H4 (cell line): ENCODE measurements at places on chromosomes 11 and 22. TPM values are rescaled to one million over a fixed set of nuclear protein-coding genes. Genes with fewer than 3 reads are reported as not detected.

GRCh38 chr22:19843107-19843856 lies 11.4 kb downstream of the GNB1L start:
- no peak for DNase-seq

DNA sequence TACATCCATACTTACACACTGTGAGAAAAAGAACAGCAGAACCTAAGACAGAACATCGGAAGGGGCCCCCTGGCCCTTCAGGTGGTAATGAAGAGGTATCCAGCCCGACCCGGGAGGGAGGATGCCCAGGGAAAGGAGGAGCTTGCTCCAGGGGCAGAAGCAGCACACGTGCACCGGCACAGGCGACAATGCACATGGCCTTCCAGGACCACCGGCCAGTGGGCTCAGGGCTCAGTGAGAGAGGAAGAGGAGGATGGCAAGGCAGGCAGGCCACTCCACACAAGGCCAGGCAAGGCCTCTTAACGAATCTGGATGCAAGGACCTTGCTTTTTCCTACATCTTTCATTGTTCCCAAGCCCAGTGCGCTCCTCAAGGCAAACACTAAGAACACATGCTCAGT lies 52.6 kb downstream of the MICAL3 start:
- no peak for DNase-seq

DNA sequence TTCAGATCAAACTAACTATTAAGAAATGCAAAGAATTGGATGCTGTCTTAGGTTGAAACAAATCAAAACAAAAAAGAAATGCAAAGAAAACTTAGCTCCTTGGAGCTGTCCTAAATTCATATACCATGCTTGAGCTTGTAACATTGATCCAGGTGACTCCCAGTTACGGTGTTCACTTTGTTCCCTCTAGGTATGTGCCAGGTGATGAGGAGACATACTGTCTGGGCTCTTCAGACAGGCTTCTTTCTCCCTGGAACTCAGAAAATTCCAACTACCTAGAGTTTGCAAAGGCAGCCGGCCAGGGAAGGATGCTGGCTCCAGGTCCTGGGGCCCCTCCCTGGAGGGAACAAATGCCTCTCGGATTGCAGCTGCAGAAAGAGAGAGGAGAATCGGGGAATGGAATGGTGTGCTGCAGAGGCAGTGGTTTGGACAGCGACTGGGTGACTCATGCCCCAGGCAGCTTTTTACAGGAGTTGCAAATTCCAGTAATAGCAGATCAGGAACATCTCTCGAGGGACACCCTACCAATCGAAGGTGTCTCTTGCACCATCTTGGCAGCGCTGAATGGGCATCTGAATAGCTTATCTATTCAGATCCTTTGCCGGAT lies 12.3 kb upstream of the ASPHD2 start:
- peak; percentile 26 for DNase-seq

GRCh38 chr11:68163691-68164090 lies 42.5 kb upstream of the CHKA start:
- no peak for DNase-seq

GRCh38 chr22:47084226-47084625 lies 321.8 kb downstream of the TBC1D22A start:
- no peak for DNase-seq

GRCh38 chr11:77959434-77959833 lies 35.0 kb downstream of the INTS4 start:
- no peak for DNase-seq

GRCh38 chr11:14308114-14308896 lies 50.7 kb downstream of the RRAS2 start:
- peak; percentile 70 for DNase-seq

MSANTD4 gene
- 16.1 and 17.8 TPM in 2 replicates for total RNA-seq

MOGAT2 gene
- not detected in 2 replicates for total RNA-seq

- no peak for DNase-seq
These were observed 111.7 kb downstream of the ADAMTS15 start for GRCh38 chr11:130560000-130560780.

GRCh38 chr11:2699531-2700414 lies at the start of gene KCNQ1OT1:
TSS of gene KCNQ1OT1 (minus strand) at chr11:2699994.
- peak; percentile 97 for DNase-seq

DNA sequence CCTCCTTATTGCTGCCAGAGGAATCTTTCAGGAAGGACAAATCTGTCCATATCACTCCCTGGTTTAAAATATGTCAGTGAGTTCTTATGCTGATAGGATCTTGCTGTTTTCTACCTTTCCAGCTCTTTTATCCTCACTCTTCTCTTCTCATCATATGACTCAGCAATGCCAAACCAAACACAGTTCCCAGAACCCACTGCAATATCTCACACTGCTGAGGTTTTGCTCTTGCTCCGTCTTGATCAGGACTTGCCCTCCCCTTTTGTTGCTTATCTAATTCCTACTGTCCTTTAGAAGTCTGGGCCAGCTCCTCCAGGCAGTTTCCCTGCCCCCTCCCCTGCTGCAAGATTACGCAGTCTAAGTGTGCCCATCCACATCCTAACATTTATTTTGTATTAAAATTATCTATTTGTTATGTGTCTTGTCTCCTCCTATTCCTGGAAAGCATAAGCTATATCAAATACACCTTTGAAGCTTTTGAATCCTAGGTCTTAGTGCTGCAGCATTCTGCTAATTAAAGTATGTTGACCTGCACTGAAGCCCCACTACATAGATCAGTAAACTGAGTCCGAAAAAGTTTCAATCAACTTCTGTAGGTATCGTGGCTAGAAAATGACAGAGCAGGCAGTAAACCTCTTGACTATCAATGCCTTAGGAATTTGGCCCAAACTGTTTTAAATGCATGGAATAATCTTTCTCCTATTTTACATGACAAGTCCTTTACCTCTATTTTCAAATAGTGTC lies 119.2 kb upstream of the C11orf87 start:
- no peak for DNase-seq

DNA sequence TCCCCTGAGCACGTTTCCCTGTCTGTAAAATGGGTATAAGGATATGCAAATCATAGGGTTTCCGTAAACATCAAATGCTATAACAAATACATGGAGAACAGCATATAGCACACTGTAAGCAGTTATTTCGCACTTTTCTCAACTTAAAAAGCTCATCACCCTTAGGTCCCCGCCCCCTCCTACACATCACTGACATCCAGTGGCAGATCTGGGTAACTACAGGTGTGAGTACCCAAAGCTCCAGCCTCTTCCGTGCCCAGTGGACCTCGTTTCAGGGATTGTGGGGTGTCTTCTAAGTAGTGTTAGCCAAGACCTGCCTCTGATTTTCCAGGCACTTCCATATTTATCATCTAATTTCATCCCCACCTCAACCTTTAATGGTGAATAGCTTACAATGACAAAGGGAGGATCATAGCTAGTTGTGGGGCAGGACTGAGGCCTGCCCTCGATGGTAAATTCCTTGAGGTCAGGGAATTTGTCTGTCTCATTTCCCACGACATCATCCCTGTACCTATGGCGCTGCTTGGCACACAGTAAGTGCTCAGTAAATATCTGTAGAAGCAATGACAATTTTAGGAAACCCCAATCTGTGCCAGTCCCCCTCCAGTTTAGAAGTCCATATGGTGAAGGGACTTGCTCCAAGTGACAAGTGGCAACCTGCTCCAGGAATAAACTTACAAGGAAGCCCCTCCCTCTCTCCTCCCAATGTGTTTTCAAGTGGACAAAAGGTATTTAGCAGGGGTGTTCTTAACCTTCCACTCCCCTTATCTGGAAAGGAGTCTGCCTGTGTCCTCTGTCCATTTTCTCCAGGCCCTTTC lies 340.5 kb downstream of the TENM4 start:
- peak; percentile 33 for DNase-seq

GRCh38 chr22:40021401-40022000 lies 26.7 kb downstream of the FAM83F start:
- no peak for DNase-seq

KCNJ4 gene
- total RNA-seq, result 0.60 and 1.1 TPM in 2 replicates

GRCh38 chr11:130299978-130300377 lies 14.7 kb downstream of the ZBTB44 start:
- DNase-seq, result no peak

GRCh38 chr22:26585104-26585790 lies 4.7 kb downstream of the TPST2 start:
- DNase-seq, result peak; percentile 86

C11orf42 gene
- not detected in 2 replicates for total RNA-seq

MIOX gene
- total RNA-seq, result not detected in 2 replicates

DNA sequence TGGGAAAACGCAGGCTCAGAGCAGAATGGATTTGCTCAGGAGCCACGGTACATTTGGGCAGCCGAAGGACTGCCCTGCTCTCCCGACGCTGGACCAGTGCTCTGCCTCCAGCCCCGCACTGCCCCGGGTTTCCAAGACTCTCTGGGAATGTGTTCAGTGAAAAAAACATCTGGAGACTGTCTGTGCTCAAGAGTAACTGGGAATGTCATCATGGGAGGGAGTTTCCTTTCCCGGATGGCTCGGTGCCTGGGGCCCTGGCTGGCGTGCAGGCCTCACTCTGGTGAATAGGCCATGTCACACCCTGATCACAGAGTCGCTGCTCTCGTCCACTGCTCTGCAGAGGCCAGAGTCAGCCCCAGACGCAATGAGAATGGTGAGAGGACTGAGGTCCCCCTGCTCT lies 9.8 kb upstream of the APOL6 start:
- peak; percentile 39 for DNase-seq

PYGM gene
- total RNA-seq, result 0.25 TPM in 1 of 2 replicates, not detected in the other

GRCh38 chr11:113567867-113568544 lies 92.8 kb upstream of the DRD2 start:
- DNase-seq, result no peak

- peak; percentile 82 for DNase-seq
These were observed 63.5 kb upstream of the CAPRIN1 start for GRCh38 chr11:33987975-33988580.

- DNase-seq, result no peak
These were observed 13.8 kb upstream of the IFITM3 start for GRCh38 chr11:334264-334994.

GUCY1A2 gene
- total RNA-seq, result 1.3 and 1.4 TPM in 2 replicates

PKNOX2 gene
- total RNA-seq, result 0.04 and 0.10 TPM in 2 replicates

USP2 gene
- total RNA-seq, result 0.21 and 0.29 TPM in 2 replicates

- no peak for DNase-seq
These were observed at the start of gene MAPK11 for GRCh38 chr22:50269970-50270665. TSS of gene MAPK11 (minus strand) at chr22:50270380. CDS start at chr22:50270292, 88 bp downstream.

GRCh38 chr11:88709567-88709966 lies 356.2 kb downstream of the GRM5 start:
- DNase-seq, result peak; percentile 3

DNA sequence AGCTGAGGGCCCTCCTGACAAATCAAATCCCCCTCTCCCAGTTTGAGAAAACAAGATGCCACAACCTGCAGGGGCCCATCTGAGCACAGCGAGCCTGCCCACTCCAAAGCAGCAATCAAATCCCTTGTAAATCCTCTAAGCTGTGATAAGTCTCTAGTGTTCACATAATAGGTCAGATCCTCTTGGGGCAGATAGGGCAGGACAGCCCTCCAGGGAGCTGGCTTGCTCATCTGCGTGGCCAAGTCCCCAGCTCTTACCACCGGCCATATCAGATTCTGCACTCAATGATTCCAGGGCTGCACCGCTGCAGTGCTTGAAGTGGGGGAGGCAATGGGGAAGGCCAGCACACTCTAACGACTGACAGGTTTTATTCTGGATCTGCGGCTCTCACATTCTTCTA lies 29.6 kb upstream of the FLI1 start:
- DNase-seq, result no peak

DNA sequence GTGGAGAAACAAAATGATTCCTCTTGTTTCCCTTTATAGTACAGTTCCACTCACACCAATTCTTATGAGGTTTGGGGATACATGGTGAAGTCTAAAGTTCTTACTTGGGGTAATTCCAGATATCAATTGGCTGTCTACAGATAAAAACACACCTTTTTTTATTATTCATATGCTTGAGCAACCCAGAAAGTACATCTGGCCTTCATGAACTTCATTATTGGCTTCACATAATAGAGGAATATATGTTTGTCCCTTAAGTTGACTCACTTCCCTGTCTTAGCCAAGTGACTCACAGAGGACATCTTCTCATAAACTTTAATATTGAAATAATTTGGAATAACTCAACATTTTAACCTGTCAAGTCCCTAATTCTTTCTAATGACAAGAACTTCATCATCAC lies 36.3 kb upstream of the SOX6 start:
- no peak for DNase-seq

RHOD gene
- not detected in 2 replicates for total RNA-seq

PLAAT5 gene
- not detected in 2 replicates for total RNA-seq

FAM227A gene
- 0.23 and 0.33 TPM in 2 replicates for total RNA-seq

DNA sequence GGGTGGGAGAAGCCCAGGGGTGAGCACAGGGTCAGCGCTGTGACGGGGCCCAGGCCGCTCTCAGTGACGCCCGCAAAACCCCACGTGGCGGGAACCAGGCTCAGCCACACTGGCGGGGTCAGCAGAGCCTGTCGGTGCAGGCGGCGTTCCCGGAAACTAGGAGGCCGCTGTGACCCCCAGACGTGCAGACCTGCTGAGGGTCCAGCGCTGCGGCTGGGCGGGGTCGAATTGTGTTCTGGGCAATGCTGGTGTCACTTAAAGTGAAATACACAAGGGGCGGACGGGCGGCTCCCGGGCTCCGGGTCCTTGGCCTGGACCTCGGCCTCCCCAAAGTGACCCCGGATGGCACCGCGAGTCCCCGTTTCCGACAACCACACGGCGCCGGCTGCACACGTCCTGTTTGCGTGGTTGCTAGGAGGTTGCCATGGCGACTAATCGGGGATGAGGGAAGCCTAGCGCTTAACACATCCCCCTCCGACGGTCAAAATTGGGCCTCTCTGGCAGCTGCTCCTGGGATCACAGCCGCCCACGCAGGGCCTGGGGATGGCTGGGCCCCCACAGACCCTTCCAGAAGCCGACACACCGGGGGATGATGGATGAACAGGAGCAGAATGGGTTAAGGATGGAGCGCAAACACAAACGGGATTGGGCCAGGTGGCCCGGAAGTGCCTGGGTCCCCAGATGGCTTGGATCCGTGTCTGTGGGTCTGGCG lies 81.7 kb upstream of the PRR5 start:
- no peak for DNase-seq

NTM gene
- 3.1 and 6.7 TPM in 2 replicates for total RNA-seq

DNA sequence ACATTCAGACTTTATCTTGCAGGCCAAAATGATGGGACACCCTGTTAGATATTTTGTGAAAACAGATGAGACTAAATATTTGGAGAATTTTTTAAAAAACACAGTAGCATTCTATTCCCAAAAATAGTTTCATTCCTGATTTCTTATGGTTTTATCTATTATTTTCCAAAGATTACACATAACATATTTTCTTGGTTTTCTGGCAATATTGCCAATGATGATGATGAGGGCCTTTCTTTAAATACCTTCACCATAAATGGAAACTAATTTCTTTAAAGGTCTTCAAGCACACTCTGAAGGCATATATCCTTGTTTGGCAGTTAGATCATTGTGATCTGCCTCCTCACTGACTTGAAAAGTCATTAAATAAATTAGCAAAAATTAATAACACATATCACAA lies 522.3 kb upstream of the LUZP2 start:
- no peak for DNase-seq

RIMBP3C gene
- 0.27 and 0.31 TPM in 2 replicates for total RNA-seq

MYOD1 gene
- not detected in 2 replicates for total RNA-seq

- DNase-seq, result no peak
These were observed 39.0 kb downstream of the SLCO2B1 start for GRCh38 chr11:75189911-75190310.

- peak; percentile 57 for DNase-seq
These were observed 550.9 kb upstream of the CCDC90B start for GRCh38 chr11:83836883-83837654.
